Renal cortical epithelial cell (primary cell): ENCODE measurements at places on chromosomes 13 and 19. TPM values are rescaled to one million over a fixed set of nuclear protein-coding genes. Genes with fewer than 3 reads are reported as not detected.

Gene CLC
- not detected in 2 replicates for total RNA-seq

Gene WDFY2
- 3.1 and 9.1 TPM in 2 replicates for total RNA-seq

Gene C19orf73
- total RNA-seq: 0.45 TPM in 1 of 2 replicates, not detected in the other

Gene PEX11G
- total RNA-seq: 5.2 and 6.9 TPM in 2 replicates

Gene LIPE
- total RNA-seq: 1.2 and 1.4 TPM in 2 replicates
